ENCODE measurements at places on chromosomes 7 and 10.
A peak's percentile ranks its signal among the peaks of the same experiment; 100 is the strongest.

- DNase-seq, result no peak
Measured at GRCh38 chr10:1715821-1716220, 21.5 kb downstream of the ADARB2 start.

- DNase-seq, result no peak
Measured at GRCh38 chr7:154451480-154452457, 399.6 kb downstream of the DPP6 start.

DNA sequence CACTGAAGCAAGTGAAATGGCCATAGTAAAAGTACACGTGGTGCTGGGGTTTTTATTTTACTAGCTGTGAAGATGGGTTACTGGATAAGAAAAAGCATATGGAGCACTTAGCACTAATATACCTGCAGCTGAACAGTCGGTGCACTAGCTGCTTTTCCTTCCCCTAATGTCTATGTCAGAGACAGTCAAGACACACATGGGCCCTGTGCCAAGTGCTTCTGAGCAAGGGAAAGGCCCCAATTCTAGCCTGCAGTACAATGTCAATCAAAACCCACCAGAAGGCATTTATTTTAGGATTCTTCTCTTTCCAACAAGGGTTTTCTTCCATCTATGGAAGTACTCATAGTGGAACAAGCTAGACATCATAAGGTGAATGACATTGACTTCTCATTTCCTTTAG, 716.7 kb downstream of the CCSER2 start:
- DNase-seq, result no peak

DNA sequence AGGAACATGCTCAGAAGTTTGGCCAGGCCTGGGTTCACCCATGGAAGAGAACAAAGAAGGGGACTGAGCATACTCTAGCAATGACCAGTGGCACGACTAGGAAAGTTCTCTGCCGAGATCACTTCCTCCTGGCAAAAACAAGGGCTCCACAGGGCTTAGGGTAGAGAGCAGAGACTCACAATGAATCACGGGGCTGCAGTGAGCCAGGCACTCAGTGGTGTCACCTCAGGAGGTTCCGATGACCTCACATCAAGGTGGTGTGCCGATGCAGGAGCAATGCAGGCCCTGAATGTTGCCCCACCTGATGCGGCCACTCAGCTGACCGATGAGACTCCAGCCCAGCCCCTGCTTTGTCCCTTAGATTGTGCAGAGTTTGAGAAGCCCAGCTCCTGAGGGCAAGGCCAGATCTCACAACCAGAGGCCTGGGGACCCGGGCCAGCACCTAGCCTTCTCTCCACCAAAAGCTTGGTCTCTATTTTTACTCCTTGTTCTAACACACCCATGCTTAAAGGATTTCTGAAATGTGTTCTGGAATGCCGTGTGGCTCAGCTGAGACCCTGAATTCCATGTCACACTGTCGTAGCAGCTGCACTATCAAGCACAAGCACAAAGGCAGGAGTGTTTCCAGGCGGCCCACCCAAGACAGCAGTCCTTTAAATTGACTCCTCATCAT, 60.9 kb downstream of the COBL start:
- no peak for DNase-seq

DNA sequence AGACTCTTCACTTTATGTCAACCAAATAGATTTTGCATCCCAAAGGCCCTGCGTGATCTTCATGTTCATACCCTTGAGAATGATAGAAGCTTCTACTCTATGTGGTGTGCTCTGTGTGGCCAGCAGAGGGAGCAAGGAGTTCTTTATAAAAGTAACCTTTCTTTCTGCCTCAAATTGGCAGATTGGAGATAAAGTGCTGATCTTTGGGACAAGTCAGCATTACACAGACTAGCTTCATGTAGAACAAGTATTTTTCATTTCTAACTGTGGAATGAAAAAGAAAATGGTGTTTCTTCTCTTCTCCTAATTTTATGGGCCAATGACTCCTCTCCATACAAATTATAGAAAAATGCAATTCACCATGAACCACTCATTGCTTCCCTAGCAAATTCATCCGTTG, 1214.1 kb downstream of the SORCS1 start:
- no peak for DNase-seq

DNA sequence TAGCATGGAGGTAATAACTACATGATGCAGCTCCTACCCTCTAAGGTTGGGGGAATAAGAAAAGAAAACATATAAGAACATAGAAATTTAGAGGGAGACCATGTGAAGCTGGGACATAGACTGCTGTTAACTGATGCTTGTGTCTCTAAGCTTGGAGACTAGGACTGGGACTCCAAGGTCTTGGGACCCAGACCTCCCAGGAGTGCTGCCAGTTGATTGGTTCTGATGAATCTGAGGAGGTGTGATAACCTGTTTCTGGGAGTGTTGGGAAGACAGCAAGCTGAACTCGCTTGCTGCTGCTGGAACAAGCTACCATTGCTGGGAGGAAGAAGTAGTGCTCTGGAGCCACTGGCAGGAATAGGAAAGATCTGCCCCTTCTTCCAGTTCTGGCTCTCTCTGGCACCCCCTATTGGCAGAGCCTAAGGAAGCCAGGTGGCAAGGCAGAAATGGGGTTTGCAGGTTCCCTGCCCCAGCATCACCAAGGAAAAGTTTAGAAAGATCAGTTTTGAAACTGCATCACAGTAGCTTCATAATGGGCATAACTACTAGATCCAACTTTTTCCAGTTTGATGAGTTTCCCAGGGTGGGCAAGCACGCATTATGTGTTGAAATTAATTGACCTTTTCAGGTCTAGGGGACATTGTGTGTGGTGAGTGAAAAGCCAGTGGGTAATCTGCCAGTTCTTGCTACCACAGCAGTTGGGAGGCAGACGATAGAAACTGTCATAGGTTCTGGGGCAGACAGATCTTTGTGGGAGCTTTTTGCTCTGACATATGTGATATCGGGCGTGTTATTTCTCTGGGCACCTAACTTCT, 140.7 kb downstream of the SND1 start:
- DNase-seq, result no peak

DNA sequence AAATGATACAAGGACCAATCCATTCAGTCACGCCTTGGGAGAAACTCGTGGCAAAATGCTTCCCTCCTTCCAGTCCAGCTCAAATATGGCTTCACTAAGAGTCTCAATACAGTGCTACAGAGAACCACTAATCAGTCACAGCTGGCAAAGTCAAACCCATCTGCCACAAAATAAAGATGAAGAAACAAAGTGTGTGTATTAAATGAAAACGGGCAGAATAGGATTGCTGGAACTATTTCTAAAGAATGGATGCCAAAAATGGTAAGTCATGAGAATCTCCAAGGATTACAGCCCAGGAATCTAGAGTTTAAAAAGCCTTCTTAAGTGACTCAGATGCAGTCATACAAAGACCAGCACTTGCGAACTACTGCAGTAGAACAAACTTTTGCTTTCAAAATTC, 61.9 kb downstream of the CACUL1 start:
- no peak for DNase-seq

DNA sequence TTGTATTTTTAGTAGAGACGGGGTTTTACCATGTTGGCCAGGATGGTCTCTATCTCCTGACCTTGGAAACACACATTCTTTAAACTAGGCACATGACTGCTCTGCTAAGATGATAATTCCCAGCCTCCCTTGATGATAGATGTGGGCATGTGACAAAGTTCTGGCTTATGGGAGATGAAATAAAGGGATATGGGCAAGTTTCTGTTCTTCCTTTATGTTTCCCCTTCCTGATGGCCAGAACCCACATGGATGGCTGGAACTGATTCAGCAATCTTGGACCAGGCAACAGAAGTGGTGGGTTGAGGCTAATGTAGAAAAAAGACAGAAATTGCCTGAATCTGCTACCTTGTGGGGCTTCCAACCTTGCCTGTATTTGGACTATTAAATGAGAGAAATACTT, 60.7 kb upstream of the NRP1 start:
- DNase-seq, result no peak

DNA sequence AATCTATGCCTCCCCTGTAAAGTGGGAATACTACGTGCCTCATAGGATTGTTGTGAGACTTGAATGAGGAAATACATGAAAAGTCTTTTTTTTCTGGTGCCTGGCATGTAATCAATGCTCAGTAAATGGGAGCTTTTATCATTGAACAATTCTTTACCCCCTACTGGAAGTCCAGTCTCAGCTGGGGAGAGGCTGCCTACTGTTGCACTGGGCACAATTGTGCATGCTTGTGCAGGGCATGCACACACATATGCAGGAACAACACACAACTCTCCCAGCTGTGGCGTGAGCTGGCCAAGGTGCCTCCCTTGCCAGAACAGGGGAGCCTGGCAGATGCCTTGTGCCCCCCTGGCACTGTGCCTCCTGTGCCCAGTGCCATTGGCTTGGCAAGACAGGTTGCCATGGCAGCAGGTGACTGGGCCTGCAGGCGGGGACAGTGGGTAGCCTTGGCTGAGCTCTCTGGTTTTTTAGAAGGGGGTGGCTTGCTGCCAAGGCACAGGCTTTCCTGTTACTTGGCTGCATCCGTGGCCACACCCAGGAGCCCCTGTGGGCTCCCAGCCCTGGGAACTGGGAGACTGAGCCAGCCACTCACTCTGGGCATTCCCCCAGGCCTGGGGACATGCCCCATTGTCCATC, 16.1 kb upstream of the PALD1 start:
- no peak for DNase-seq

DNA sequence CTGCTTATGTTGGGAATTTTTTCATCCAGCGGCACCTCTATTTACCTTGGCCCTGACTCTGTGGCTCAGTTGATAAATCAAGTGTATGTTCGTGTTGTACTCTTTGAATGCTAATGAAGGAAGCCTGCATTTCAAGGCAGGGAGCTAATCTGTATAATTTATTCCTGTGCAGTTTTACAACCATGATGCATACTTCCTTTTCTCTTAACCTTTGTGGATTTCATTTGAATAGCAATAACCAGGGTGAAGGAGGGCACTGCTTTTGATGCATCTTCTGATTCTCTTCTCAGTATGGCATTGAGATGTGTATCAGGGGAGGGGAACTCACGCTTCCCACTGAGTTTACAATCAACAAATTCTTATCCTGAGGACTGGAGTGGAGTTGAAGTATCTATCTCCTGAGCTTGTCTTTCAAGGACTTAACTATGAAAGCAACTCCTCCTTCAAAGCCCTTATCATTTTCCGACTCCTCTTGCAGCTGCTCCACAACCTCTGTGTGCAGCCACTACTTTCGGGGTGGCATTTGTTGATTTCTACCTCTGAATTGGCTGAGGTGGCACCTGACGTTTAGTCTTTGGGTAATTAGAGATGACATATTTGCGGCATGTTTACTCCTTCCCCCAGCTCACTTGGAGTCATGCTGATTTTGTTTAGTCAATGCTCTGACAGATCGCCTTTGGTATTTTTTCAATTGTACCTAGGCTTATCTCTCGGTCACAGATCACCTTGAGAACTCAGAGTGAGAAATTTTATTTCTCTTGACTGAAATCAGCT, 275.2 kb downstream of the PHTF2 start:
- DNase-seq, result no peak

GRCh38 chr10:42869977-42870350, 87.4 kb downstream of the BMS1 start:
- DNase-seq, result no peak

- no peak for DNase-seq
Measured at GRCh38 chr10:49133706-49134248, at the start of gene FAM170B. Gene FAM170B (minus strand): TSS chr10:49134021. CDS start chr10:49133918, 103 bp downstream.

- peak; percentile 3 for DNase-seq
Measured at GRCh38 chr7:68936471-68937035, 661.7 kb upstream of the AUTS2 start.

DNA sequence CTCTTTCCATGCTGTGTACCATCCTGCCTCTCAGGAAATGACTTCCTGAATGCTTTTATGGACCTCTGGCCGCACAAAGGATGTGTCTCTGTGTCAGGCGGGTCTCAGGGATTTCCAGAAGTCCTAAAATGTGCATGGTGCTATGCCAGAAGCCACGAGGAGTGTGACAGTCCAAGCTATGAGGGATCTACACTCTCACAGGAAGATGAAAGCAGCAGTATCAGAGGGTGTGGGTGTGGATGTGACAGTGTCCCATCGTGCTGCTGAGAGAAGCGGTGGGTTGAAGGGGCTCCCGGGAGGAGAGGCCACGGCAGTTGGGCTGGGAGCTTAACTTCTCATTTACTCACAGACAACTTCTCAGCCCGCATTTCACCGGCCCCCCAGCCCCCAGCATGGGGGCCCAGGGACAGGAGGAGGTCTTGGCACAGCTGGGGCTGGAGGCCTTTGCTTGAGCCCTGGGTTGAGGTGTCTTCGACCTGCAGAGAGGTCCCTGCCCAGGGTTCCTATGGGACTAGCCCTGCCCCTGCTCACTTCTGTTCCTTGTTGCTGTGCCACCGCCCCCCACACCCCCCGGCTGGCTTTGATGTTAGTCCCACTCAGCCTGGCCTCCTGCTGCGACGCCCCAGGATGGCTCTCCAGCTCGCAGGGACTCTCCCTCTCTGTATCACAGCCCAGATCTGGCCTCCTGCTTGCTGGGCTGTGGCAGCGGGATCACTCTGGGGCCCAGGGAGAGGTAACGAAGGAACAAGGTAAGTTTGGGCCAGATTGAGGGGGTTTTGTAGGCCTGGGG, 30.8 kb upstream of the EMX2 start:
- no peak for DNase-seq

DNA sequence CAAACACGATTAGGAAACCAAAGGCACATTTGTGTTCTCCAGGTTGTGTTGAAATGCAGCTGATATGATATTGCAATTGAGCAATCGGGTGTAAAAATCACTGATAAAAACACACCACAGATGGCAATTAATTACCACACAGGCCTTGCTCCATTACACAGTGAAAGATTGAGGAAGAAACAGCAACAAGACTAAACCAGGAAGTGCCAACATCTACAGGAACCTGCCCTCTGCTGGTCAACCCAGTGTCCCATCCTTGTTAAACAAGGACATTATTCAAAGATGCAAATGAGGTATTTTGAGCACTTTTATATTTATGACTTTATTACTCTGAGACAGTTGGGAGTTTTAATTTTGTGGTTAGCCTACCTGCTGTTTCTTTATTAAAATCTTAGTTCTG, 765.6 kb upstream of the GHITM start:
- no peak for DNase-seq

DNA sequence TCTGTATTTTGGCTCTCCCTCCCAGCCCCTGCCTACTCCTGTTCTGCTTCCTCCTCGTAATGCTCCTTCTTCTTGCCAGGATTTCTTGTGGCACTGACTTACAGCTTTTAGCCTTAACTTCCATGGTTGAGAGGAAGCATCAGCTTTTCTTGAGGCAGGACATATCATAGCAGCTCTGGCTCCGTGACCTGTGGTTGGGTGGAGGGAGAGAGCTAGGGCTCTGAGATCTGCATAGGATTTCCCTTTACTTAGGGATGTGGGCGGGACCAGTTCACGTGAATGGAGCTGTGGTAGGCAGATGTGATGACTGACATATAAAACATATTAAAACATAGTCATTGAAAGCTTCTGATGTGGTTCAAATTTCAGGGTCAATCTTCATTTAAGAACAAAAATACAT, 10.6 kb upstream of the RAB11FIP2 start:
- no peak for DNase-seq

GRCh38 chr10:64174666-64175255, 653.6 kb downstream of the REEP3 start:
- no peak for DNase-seq
